ENCODE measurements at places on chromosomes 12 and 14.

DNA sequence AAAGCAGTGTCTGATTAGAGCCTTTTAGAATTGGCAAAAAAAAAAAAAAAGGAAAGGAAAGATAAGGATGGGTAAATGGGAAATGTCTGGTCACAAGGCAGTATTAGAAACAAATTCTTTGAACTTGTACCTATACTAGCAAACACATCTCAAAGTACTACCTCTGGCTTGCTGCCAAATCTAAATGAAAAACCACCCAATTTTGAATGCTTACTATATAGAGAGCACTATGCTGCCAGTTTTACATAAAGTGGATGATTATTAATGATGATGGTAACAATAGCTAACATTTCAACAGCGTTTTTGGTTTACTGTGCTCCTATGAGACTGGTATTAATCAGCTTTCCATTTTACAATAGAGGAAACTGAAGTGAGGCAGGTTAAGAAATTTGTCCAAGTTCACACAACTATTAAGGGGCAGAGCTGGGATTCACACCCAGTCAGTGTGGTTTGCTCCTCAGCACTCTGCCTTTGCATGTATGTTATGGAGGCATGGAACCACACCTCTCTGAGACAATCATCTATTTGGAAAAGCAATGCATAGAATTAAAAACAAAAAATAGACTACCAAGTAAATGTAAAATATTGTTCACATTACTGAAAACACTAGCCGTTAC lies 34.2 kb downstream of the ATP2B1 start:
- no peak for DNase-seq

GRCh38 chr12:92574911-92575570 lies 127.7 kb upstream of the PLEKHG7 start:
- DNase-seq: no peak

GRCh38 chr14:93946104-93946503 lies 19.0 kb downstream of the FAM181A start:
- no peak for DNase-seq

- no peak for DNase-seq
These were observed 205.9 kb downstream of the PHLDA1 start for GRCh38 chr12:75825686-75826085.

DNA sequence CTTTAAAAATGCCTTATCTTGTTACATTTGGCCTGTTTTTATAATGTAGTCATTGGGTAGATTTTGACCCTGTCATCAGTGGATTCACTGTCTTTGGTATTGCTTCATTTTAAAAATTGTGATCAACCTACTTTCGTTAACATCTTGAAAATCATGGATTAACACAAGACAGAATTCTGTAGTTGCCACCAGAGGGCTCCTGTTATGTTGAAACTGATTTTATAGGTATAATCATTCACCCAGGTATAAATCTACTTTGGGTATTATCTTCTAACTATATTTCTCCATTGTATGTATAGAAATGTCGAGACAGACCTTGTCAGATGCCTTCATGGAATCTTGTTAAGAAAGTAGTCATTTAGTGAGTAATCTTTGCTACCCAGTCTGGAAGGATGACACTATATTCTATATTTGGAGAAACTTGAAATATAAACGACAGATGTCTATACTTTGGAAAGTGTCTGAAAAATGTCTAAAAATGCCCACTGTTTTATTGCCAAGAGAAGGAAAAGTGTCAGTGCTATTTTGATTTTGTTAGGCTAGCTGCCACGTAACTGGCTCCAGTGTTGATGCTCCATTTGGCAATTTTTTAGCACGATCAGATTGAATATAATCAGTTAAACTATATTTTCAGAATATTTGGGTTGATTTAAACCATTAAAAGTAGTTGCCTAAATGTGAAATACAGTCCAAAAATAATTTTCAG lies 129.4 kb downstream of the PELI2 start:
- no peak for DNase-seq

DNA sequence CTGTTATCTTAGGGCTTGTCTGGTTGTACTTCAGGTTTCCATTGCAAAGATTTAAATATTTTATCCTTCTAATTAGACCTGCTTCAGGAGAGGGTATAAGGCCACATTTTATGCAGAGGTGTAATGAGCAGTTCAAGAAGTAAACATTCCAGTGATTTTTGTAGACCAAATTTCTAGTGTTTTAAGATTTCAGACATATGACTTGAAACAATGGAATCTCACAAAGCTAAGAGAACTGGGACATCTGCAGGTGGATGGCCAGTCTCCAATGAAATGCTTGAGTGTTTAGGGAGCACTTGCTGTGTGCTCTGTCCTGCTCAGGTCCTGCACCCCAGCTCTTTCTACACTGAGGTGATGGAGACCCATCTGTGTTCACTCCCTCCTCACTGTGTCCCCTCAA lies 7.9 kb downstream of the C14orf132 start:
- no peak for DNase-seq

DNA sequence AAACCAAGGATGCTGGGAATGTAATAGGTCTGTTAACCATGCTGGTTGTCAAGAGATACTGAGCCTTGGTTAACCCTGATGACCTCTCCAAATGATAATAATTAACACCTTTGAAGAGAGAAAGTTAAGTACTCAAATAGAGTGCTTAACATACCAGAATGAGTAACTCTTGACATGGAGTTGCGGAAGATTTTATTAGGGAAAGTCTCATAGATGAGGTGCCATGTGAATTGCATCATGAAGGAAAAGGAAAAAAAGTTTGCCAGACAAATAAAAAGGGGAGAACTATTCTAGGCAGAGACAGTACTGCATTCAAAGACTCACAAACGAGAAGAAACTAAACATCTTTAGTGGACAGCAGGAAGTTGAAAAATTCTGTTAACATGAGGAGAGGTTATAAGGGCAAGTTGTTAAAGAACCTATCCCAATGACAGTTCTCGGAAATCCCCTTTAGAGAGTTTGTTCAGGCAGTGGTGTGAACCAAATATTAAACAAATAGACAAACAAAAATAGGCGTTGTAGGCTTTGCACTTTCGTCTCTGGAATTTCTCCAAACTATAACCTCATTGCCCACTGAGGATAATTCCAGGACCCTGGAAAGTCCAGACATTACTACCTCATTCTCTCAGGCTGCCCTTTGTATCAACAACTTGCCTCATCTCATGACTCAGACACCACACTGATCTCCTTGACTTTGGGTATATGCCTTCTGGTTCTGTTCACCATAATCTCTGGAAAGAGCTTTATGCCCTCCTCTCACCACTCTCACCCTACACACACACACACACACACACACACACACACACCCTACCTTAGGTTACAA lies 435.0 kb downstream of the GXYLT1 start:
- DNase-seq: no peak

GRCh38 chr14:104686624-104687517 lies 2.5 kb upstream of the INF2 start:
- DNase-seq: no peak

DNA sequence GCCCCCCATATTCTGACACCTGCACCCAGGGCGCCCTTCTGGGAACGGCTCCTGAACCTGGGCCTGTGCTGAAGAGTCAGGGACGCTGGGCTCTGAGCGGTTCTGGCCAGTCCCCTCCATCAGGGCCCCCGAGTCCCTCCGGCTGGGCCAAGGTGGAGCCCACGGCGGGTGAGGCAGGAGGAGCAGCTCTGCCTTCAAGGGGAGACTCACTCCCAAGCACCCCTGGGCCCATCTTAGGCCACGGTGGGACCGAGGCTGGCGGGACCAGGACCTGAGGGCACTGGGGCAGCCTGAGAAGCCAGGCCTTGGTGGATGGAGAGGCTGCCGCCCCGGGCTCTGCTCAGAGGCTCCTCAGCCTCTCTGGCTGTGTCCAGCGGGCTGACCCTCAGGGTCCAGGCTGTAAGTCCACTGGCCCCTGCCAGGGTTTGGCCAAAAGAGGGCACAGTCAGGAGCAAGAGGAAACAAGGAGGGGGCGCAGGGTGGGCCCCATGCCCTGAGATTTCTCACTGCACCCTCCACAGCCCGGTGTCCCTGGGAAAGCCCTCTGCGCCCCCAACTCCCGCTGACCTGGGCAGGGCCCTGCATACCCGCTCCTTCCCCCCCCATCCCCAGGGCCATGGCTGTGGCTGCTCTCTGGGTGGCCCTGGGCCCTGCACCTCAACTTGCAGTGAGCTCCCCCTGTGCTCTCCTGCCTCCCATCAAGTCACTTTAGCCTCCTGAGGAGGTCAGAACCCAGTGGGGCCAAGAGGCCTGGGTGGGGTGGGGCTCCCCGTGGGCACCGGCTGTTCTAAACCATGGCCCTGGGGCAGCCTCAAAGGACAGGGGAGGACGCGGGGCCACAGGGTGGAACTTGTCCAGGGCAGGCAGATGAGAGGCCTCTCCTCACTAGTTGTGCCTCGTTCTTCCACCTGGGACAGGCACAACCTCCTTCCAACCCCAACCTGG lies 266.4 kb upstream of the SFSWAP start:
- no peak for DNase-seq

- no peak for DNase-seq
These were observed 45.4 kb upstream of the BTG1 start for GRCh38 chr12:92191061-92191460.

Measured in stimulated activated CD4-positive, alpha-beta T cell treated with anti-CD3 and anti-CD28 coated beads, TNF-alpha, amount 100 ng/mL, for 48 hours (primary cell).